ENCODE measurements at places on chromosomes 7 and 10. TPM values are rescaled to one million over a fixed set of nuclear protein-coding genes. Genes with fewer than 3 reads are reported as not detected.
A peak's percentile ranks its signal among the peaks of the same experiment; 100 is the strongest.

DNA sequence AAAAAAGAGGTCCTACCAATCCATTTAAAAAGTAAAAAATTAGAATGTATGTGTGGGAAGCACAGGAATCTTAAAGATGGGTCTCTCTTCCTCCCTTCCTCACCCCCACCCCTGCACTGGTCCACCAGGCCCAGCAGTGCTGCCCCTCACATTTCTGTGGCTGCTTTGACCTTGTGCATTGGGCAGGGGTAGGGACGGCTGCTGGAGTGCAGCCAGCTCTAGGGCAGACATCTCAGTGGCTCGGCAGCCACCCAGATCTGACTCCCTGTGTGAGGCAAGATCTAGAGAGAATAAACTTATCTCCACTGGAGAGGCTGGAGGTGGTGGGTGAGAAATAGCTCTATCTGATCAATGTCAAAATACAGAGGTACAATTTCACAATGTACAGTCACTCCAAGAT, 6.7 kb downstream of the FAM180A start:
- no peak for DNase-seq

- no peak for DNase-seq
These were observed 45.7 kb downstream of the SEMA3C start for GRCh38 chr7:80873140-80873539.

DNA sequence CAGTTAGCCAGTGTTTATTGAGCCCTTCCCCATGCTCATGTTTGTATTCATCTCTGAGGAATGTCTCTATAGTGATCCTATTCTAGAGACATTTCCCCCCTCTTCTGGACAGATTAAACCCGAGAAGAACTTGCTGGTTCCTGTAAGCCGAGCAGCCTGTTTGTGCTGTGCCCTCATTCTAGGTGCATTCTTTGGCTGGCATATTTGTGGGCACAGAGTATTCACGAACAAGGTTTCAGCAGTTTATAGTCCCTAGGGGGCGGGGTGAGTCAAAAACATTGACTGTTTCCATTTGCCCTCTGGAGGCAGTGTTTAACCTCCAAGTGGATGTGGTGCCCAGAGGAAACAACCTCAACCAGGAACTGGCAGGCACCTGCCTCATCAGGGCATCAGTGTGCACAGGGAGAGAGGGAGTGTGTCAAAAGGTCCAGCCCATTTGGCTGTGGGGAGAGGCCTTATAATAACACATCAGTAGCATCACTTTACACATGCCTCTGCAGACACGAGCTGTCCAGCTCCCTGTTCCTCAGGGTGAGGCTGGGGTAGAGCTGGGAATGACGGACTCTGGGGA, 273.3 kb upstream of the LRGUK start:
- DNase-seq: peak; percentile 90

- DNase-seq: no peak
These were observed 52.4 kb downstream of the TCF7L2 start for GRCh38 chr10:113002449-113002777.

- no peak for DNase-seq
These were observed 342.7 kb downstream of the THSD7A start for GRCh38 chr7:11489280-11489679.

- no peak for DNase-seq
These were observed 74.5 kb downstream of the LRMDA start for GRCh38 chr10:75505840-75506506.

DNA sequence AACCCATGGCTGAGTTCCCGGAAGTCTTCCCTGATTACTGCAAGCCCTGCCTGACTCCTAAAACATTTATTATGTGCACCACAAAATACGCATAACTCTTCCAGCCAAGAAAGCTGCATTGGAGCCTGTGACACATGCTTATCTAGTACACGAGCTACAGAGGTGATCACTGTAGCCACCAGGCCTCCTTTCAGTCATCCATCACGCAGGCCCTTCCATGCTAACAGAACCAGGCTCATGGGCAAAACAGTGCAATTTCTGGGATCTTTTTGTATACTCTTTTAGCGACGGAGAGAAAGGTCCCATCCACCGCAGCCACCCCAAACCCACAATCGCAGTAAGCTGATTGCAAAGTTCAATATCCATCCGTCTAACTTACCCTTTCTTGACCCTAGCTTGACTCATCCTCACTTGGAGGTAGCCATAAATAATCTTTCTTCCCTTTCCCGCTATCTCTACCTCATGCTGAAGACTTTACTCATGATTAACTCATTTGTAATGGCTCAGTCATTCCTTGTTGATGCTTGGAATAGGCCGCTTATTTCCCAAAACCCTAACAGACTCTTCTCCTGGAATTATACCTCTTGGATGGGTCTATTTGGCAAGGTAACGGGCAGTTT, 1203.5 kb downstream of the TYW1 start:
- no peak for DNase-seq

DNA sequence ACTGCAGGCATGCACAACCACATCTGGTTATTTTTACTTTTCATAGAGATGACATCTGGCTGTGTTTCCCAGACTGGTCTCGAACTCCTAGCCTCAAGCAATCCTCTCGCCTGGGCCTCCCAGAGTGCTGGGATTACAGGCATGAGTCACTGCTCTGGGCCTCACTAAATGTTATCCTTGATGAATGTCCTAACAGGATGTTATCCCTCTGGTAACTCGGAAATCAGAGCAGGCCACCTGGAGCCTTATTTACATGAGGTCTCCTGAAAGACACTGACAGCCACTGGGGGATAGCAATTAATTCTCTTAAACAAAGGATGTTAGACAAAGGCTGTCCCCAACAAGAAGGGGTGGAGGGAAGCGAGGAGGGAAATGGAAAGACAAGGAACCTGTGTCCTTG, 4.5 kb upstream of the ZNF438 start:
- DNase-seq: peak; percentile 55

LIPF gene
- not detected for total RNA-seq

MORN4 gene
- total RNA-seq: 3.2 TPM

NKX2-3 gene
- not detected for total RNA-seq

Data from IMR-90 (cell line).